ENCODE measurements at places on chromosomes 1 and 21.

DNA sequence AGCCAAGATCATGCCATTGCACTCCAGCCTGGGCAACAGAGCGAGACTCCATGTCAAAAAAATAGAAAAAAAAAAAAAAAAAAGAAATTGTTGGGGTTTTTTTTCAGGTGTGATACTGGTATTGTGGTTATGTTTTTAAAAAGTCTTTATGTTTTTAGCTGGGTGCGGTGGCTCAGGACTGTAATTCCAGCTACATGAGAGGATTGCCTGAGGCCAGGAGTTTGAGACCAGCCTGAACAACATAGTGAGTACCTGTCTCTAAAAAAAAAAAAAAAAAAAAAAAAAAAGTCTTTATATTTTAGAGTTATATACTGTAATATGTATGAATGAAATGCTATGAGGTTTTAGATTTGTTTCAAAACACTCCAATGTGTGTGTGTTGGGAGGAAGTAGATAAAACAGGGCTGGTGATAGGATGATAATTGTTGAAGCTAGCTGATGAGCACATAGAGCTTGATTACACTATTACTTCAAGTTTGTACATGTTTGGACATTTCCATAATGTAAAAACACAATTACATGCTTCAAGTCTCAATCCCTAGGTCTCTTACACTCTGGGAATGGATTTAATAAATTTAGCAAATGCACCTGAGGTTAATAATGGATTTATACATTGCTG lies 30.2 kb upstream of the ATP5PO start:
- no peak for DNase-seq
- H3K4me3 ChIP-seq = no peak overlapping the region
- H3K27ac ChIP-seq = peak overlapping the region; percentile 86
- peaks cover 43% of the 10 kb centered on the region for H3K4me1 ChIP-seq
- H3K36me3 ChIP-seq = no peaks in the 10 kb centered on the region

- no peak overlapping the region for H3K27ac ChIP-seq
- peaks cover 26% of the 10 kb centered on the region for H3K27me3 ChIP-seq
- H3K36me3 ChIP-seq = no peaks in the 10 kb centered on the region
- no peak overlapping the region for H3K4me3 ChIP-seq
- H3K4me1 ChIP-seq = no peaks in the 10 kb centered on the region
These were observed 91.5 kb downstream of the TENT5C start for GRCh38 chr1:117697220-117697781.

DNA sequence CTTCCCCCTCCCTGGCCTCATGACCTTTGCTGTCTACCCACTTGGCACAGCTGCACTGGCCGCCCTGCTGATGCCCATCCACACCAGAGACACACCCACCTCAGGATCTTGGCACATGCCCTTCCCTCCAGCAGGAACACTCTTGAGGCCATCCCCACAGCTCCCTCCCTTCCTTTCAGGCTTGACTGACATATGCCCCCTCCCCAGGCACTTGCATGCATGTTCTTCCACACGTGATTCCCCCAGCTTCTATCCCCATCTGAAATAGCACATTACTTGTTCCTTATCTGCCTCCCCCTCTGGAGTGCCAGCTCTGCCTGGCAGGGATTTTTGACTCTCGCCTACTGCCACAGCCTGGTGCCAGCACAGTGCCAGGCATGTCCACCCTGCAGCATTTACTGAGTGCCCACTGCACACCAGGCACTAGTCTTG lies 98.5 kb upstream of the SLC25A33 start:
- H3K27ac ChIP-seq = no peak overlapping the region
- H3K4me1 ChIP-seq = no peaks in the 10 kb centered on the region
- no peaks in the 10 kb centered on the region for H3K36me3 ChIP-seq
- DNase-seq = no peak
- H3K27me3 ChIP-seq = no peaks in the 10 kb centered on the region

DNA sequence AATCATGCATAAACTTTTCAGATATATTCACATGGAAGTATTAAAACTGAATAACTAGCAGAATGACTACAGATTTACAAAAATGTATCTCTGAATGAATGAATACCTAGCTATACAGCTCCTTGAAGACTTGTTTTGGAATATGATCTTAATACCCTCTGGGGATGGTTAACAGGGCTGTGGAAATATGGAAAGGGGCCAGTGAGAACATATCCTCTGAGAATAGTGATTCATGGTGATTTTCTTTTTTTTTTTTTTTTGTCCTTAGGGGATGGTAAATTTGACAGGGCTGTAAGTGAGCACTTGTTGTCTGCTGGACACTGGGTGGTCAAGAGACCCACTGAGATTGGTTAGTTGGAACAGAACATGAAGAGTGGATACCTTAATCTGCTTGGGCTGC lies 80.7 kb upstream of the HP1BP3 start:
- H3K27me3 ChIP-seq = no peaks in the 10 kb centered on the region
- no peak overlapping the region for H3K4me3 ChIP-seq
- no peaks in the 10 kb centered on the region for H3K4me1 ChIP-seq
- no peaks in the 10 kb centered on the region for H3K36me3 ChIP-seq
- no peak overlapping the region for H3K27ac ChIP-seq

- H3K36me3 ChIP-seq = no peaks in the 10 kb centered on the region
- H3K4me3 ChIP-seq = 0 out of 2 replicates have a peak overlapping the region, but pooled peaks have one; percentile 61
- DNase-seq = no peak
- peaks cover 39% of the 10 kb centered on the region for H3K4me1 ChIP-seq
These were observed 4.1 kb upstream of the ACOT11 start for GRCh38 chr1:54543729-54544496.

GRCh38 chr1:192235127-192235526 lies 76.9 kb downstream of the RGS18 start:
- no peak for DNase-seq
- H3K4me1 ChIP-seq = no peaks in the 10 kb centered on the region
- H3K36me3 ChIP-seq = no peaks in the 10 kb centered on the region
- H3K27ac ChIP-seq = no peak overlapping the region
- no peak overlapping the region for H3K4me3 ChIP-seq
- H3K27me3 ChIP-seq = no peaks in the 10 kb centered on the region

DNA sequence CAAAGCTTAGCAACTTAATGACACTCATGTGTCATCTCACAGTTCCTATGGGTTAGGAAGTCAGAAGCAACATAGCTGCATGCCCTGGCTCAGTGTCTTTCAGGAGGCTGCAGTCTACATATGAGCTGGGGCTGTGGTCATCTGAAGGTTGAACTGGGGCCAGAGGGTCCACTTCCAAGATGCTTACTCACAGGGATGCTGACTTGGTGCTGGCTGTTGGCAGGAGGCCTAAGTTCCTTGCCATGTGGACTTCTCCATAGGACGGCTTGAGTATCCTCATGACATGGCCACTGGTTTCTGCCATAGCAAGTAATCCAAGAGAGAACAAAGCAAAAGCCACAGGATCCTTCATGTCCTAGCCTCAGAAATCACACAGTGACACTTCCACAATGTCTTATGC lies 12.1 kb upstream of the FAM43B start:
- H3K4me3 ChIP-seq = no peak overlapping the region
- DNase-seq = no peak
- H3K4me1 ChIP-seq = no peaks in the 10 kb centered on the region
- H3K27me3 ChIP-seq = no peaks in the 10 kb centered on the region
- H3K27ac ChIP-seq = no peak overlapping the region

GRCh38 chr1:68301471-68302001 lies 69.2 kb upstream of the WLS start:
- H3K27ac ChIP-seq = no peak overlapping the region
- H3K27me3 ChIP-seq = no peaks in the 10 kb centered on the region
- H3K4me3 ChIP-seq = no peak overlapping the region

GRCh38 chr21:16768096-16768495 lies 744.7 kb upstream of the CXADR start:
- DNase-seq = no peak
- H3K36me3 ChIP-seq = no peaks in the 10 kb centered on the region
- no peaks in the 10 kb centered on the region for H3K27me3 ChIP-seq

DNA sequence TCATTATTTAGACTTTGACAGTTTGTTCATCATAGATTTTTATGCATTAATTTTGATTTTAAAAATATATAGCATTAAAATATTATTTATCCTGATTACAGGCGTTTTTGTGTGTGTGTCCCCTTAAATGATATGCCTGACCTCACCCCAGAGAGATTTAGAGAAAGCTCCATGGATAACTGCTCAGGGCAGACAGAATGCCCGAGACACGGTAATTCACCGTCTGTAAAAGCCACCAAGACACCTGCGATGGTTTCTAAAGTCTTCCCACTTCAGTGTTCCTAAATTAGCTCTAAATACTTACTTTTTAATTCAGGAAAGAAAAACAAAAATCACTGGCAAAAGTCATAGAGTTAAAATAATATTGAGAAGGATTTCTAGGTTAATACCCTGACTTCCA lies 350.6 kb upstream of the RUNX1 start:
- no peak for DNase-seq
- peaks cover 29% of the 10 kb centered on the region for H3K4me1 ChIP-seq
- H3K27ac ChIP-seq = no peak overlapping the region
- H3K4me3 ChIP-seq = no peak overlapping the region

- no peak overlapping the region for H3K27ac ChIP-seq
- DNase-seq = peak; percentile 65
- peaks cover 9% of the 10 kb centered on the region for H3K4me1 ChIP-seq
- no peak overlapping the region for H3K4me3 ChIP-seq
These were observed 91.9 kb upstream of the SSX2IP start for GRCh38 chr1:84781946-84782771.

Data from HCT116 (cell line).